ENCODE measurements at places on chromosomes 1 and 21. TPM values are rescaled to one million over a fixed set of nuclear protein-coding genes. Genes with fewer than 3 reads are reported as not detected.

- H3K4me1 ChIP-seq, result no peaks in the 10 kb centered on the region
- H3K27ac ChIP-seq, result peak overlapping the region; percentile 38
- DNase-seq, result no peak
- H3K27me3 ChIP-seq, result no peaks in the 10 kb centered on the region
- no peak overlapping the region for H3K4me3 ChIP-seq
These were observed 82.7 kb downstream of the CDC7 start for GRCh38 chr1:91583326-91583755.

- H3K27ac ChIP-seq, result no peak overlapping the region
- no peak overlapping the region for H3K4me3 ChIP-seq
- no peaks in the 10 kb centered on the region for H3K27me3 ChIP-seq
- H3K4me1 ChIP-seq, result no peaks in the 10 kb centered on the region
- no peaks in the 10 kb centered on the region for H3K36me3 ChIP-seq
- no peak for DNase-seq
These were observed 30.3 kb downstream of the VN1R5 start for GRCh38 chr1:247286134-247286670.

The RNU1-3 gene
- under 0.01 TPM for total RNA-seq

The HMCN1 gene
- total RNA-seq, result 11.6 TPM

The FMN2 gene
- 1.6 TPM for total RNA-seq

The S100B gene
- total RNA-seq, result 1.8 TPM

All from Peyer's patch (tissue), 4 donors.